ENCODE measurements at places on chromosomes 6 and 20.

GRCh38 chr6:169650241-169650958, 51.4 kb downstream of the WDR27 start:
- no peak for DNase-seq

GRCh38 chr6:109023356-109023925, 71.2 kb downstream of the SESN1 start:
- DNase-seq, result no peak

DNA sequence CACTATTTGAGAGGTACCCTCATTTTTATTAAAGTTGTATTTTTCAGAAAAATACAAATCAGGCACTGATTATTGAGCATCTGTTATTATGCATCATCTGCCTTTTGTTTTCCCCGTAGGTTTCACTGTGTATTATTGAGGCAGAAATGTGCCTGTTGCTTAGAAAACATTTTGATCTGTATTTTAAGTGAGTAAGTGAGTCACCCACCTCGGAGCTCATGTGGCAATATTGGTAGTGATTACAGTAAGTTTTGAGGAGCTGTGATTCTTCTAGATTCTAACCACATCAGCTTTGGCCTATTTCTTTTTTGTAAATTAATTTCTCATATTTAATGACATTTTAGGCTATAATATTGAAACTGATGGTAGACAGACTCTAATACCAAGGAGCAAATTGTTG, 59.6 kb upstream of the LAMP5 start:
- no peak for DNase-seq

GRCh38 chr20:1618479-1618878, 1.3 kb downstream of the SIRPB1 start:
- no peak for DNase-seq

DNA sequence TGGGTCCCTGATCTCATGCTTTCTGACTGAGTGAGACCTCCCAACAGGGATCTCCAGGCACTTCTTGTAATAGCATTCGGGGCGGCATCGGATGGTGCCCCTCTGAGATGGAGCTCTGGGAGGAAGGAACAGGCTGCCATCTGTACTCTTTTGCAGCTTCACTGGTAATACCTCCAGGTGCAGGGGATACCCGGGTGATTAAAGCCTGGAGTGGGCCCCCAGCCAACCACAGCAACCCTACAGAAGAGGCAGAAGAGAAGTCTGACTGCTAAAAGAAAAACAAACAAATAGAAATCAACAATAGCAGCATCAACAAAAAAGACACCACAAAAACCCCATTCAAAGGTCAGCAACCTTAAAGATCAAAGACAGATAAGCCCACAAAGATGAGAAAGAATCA, 19.1 kb upstream of the PGK2 start:
- DNase-seq, result no peak

DNA sequence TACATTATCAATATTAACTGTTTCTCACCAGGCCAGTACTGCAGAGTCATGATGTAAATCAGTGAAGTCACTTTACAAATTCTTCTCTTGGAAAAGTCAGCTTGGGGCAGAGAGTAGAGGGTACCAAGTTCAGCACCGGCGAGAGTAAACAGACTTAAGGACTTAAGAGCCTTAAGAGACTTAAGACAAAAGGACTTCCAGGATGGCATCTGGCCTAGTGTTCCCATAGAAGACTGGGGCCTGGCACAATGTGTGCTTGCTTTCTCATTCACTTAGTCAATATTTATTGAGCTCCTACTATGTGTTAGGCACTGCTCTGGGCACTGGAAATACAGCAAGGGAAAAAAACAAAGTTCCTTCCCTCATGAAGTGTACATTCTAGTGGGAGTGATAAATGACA, 1.4 kb upstream of the SNPH start:
- no peak for DNase-seq

- no peak for DNase-seq
Observed at GRCh38 chr20:62788607-62789006, 7.7 kb upstream of the MRGBP start.

DNA sequence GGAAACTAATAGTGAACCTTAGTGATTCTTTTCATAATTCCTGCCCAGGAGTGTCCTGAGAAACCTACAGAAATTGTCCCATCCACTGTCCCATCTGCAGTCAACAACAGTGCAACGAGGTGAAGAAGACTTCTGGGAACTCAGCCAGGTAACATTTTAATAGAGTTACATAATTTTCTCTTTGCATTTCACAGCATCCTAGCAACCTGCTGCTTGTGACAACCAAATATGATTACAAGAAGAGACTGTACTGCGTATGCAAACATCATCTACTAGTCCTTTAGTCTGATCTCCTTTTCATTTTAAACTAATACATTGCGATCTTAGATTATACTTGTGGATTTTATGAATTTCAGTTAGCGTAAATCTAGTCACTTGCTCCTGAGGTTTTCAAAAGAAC, 951.6 kb downstream of the TFAP2A start:
- no peak for DNase-seq

GRCh38 chr6:50716899-50717509, 3.7 kb downstream of the TFAP2D start:
- DNase-seq, result no peak

DNA sequence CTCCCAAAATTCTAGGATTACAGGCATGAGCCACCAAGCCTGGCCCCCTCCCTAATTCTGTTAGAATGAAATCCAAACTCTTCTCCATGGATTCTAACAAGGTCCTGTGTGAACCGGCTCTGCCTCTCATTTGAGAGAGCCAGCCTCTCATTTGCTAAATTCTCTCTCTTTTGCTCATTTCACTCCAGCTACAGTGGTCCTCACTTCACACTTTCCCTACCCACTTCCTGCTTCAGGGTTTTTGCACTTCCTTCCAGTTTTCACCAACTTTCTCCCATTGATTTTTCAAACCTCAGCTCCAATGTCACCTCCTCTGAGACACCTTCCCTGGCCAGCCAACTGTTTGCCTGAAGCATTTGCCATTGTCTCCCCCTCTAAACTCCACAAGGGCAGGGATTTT, 5.1 kb downstream of the COX4I2 start:
- DNase-seq, result no peak

GRCh38 chr6:145060714-145061113, 674.6 kb downstream of the EPM2A start:
- no peak for DNase-seq

GRCh38 chr6:111724505-111724904, 118.8 kb upstream of the TRAF3IP2 start:
- DNase-seq, result no peak

- no peak for DNase-seq
Observed at GRCh38 chr20:19780261-19780660, 22.2 kb downstream of the RIN2 start.

GRCh38 chr6:153960281-153960680, 78.8 kb upstream of the OPRM1 start:
- DNase-seq, result no peak

GRCh38 chr6:104682722-104683643, 176.7 kb downstream of the HACE1 start:
- no peak for DNase-seq

- DNase-seq, result no peak
Observed at GRCh38 chr6:105628156-105628860, 225.4 kb upstream of the PREP start.

GRCh38 chr6:101799531-101799930, 406.0 kb downstream of the GRIK2 start:
- DNase-seq, result no peak

DNA sequence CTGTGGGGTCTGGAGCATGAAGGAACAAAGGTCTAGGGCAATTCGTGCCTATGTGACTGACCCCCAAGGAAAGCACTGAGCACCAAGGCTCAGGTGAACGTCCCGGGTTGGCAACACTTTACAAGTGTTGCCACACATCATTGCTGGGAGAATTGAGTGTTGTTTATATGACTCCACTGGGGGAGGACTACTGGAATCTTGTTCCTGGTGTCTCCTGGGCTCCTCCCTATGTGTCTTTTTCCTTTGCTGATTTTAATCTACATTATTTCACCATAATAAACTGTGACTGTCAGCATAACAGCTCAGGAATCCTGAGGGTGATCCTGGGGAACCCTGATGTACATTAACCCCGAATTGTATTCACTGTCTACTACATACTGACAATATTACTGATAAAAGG, 207.7 kb upstream of the BMP2 start:
- no peak for DNase-seq

GRCh38 chr6:106739387-106739786, 110.0 kb downstream of the QRSL1 start:
- DNase-seq, result peak; percentile 6

GRCh38 chr20:61769286-61769832, 296.3 kb downstream of the TAF4 start:
- no peak for DNase-seq

DNA sequence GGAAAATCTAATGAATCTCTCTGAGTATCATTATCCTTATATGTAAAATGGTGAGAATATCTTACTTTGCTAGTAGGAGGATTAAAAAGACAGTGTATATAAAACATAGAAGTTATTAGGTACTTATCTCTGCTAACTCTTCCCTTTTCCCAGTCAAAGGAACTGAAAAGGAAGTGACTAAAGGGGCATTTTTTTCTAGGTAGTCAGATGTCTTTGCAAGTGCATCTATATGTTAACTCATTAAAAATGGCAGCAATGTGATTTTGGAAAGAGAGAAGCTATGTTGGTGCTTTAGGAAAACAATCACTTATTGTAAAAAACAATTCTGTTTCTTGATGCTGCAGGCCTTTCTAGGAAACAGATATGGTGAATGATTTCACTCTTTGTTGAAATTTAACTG, 180.9 kb downstream of the SAMD5 start:
- no peak for DNase-seq

- peak; percentile 34 for DNase-seq
Observed at GRCh38 chr6:166989427-166990032, 9.7 kb upstream of the CEP43 start.

DNA sequence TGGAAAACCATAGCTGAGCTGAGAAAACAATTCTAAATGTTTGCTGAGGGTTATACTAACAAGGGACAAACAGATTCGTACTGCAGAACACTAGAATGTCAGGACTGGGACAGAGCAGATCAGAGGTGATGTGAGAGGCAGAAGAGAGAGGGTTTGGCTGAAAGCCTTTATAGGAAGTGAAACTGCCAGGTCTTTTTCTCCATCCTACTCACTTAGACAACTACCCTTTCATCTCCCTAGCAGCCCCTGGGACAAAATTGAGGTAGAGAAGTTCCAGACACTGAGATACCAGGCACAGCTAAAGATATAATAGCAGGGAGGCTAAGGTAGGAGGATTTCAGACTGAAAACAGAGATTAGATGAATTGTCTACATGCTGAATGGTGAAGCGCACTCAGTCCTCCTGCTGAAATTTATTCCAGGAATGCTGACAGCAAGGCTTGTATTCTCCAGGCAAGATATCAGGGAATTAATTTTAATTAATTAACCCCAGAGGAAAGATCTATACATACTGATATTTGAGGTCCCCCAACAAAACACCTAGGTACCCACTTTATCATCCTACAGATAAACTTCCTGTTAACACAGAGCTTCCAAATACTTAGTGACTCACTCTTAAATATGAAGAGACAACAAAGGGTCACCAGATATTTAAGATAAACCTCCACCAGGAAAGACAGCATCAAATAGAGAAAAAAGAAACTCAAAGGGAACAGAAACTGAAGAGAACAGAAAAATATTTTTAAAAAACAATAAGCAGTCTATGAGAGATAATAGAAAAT, 12.6 kb upstream of the EIF2S2 start:
- DNase-seq, result no peak

GRCh38 chr6:16876201-16876600, 114.9 kb upstream of the ATXN1 start:
- no peak for DNase-seq

DNA sequence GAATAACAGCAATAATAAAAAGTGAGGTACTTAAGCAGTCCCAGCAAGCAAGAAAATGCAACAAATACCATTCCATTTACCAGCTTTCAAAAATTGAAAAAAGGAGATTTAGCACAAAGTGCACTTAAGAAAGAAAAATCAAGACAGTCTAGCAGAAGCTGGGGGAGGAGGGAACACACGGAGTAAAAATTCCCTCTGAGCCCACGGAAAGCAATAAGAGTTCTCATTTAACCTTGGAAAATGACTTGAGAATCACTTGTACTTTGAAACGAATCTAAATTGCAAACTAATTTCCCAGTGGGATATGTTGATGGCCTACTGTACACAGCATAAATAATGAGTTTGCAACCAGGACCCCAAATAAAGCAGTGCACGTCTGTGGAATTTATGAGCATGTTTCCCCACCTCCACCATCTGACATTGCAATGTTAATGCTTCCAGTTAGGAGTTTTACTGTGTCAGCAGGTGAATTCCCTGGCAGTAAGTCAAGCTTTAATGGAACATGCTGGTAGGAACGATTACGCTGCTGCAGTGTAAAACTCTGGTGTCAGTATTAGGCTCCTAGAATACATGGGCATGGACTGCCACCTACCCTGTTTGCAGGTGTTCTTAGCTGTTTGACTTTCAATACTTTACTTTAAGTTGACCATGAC, 386.8 kb downstream of the HDGFL1 start:
- DNase-seq, result no peak

DNA sequence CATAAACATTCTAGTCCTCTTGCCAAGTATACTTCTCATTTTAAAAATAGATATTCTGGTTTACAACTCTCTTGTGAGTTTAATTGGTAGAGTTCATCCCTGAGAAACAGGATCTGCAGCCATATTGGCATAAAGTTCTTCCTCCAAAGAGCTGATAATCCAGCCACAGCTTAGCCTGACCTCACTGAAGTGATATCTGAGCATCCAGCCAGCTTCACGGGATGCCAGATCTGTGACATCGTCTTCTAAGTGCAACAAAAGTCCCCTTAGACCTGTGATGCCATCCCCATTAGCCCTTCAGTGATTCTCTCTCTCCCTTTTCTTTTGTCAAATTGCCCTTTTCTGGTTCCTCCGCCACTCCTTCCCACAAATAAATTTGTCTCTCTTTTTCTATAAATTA, 180.6 kb upstream of the STXBP5 start:
- DNase-seq, result no peak

DNA sequence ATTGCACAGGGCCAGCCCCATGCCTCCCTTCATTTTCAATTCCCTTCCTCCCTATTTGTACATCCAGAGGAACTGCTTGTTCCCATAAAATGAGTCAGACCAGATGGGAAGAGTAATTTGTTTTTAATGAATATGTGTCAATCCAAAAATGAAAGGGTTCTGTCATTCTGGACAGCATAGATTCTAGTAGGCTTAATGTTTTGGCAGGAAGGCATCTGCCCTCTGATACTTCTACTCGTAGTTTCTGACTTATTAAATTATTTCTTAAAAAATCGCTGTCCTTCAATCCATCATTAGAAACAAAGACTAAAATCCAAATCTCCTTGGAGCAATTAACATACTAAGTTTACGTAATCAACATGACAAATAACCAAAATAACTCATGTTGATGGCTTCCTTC, 665.5 kb downstream of the TENT5A start:
- no peak for DNase-seq

- no peak for DNase-seq
Observed at GRCh38 chr6:118903691-118904090, 9.7 kb downstream of the ASF1A start.

DNA sequence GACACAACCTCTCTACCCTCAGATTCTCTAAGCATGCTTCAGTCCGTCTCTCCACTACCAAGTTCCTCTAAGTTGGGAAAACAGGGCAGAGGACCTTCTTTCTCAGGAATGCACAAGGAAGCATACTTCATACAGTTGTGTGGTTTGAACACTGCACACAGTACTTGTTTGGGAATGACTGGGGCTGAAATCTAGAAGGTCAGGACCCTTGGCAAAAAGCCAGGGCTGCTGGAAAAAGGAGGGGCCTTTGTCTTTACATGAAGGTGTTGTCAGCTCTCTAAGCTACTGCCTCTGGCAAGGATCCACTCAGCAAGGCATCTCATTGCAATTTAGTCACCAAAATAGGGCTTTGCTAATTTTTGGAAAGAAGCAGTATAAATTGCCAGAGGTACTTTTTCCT, 20.7 kb upstream of the HEY2 start:
- DNase-seq, result no peak

GRCh38 chr20:36281785-36282380, 24.3 kb upstream of the DLGAP4 start:
- no peak for DNase-seq
